ENCODE measurements at places on chromosomes 3 and 15.

DNA sequence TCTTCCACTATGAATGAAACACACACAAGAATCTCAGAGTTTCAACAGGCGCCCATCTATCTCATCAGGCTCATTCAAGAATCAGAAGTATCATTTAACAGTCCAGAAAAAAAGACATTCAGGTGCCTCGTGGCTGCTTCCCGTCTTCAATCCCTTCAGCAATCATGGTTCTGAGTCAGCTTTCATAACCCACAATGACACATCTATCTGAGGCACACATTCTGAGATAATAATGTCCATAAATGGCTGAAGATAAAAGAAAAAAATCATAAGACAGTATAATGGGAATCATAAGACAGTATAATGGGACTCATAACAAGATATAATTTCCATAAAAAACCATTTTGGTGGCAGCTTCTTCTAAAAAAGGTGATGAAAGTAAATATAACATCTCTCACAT is 52.4 kb downstream of the TNIK start:
- DNase-seq: no peak

GRCh38 chr3:124266487-124266886 is 274.6 kb upstream of the ROPN1 start:
- DNase-seq: no peak

DNA sequence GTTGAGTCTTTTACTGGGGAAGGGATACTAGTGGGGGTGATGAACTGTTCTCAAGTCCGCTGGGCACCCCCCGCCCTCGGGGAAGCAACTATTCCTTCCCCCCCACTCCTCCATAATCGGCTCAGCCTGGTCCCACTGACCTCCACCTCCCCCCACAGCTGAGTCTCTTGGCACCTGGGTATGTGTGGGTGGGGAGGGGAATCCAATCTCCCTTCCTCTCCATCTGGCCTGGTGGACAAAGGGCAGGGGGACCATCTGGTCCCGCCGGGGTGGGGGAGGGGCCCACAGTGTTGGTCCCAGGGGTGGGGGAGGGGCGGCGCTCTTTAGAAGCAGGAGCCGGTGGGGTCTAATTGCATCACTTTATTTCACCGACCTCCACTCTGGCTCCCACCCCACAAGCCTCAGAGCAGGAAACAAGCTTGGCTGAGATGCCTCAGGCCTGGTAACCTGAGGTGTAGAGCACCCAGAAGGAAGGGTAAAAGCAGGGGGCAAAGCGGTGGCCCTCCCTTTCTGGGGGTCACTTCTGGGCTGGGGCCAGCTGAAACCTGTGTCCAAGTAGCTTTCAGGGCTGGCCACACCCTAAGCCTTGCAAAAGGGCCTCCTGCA is 1.0 kb upstream of the PCBP4 start:
- no peak for DNase-seq

- no peak for DNase-seq
Observed at GRCh38 chr3:127858521-127858920, 36.2 kb upstream of the MGLL start.

- no peak for DNase-seq
Observed at GRCh38 chr3:50483374-50483773, 20.1 kb downstream of the CACNA2D2 start.

- DNase-seq: no peak
Observed at GRCh38 chr3:11480663-11481298, 162.9 kb downstream of the VGLL4 start.

DNA sequence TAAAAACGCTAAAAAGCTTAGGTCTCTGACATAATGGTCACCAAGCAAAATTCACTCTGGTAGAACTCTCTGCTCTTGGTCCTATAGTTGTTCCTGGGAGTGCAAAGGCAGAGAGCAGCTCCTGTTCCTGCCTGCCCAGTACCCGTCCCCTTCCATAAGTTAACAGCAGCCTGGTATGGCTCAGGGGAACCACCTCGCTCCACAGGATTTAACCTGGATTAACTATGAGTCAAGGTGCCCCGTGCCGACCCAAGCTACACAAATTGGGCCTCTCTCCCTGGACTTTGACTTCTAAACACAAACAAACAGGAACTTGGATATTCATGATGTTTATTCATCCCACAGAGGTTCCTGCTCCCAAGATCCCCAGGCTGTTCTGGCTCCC is 32.1 kb downstream of the SCAP start:
- DNase-seq: no peak

GRCh38 chr15:100112636-100113305 is 229.0 kb downstream of the ADAMTS17 start:
- no peak for DNase-seq

DNA sequence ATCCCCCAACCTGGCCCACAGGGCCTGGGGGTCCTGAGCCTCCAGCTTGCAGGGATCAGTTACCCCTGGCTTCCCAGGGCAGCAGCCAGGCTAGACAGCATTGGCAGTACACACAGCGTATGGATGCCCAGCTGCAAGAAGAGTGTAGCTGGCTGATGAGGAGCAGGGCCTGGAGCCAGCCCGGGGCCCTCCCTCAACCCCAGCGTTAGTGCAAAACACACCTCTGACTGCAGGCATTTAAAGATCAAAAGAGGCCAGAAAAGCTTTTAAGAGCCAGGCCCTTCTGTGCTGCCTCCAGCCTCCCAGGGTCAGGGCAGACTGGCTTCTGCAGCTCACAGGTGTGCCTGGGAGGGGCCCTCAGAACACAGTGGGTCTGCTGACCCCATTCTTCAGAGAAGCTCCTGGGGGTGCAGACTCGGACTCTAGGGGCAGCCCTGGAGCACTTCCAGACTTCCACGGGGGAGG is 110.6 kb downstream of the ETFA start:
- DNase-seq: no peak

- DNase-seq: no peak
Observed at GRCh38 chr3:22040150-22040549, 289.1 kb upstream of the ZNF385D start.

GRCh38 chr15:58228718-58229117 is 90.5 kb downstream of the AQP9 start:
- DNase-seq: no peak

- no peak for DNase-seq
Observed at GRCh38 chr3:157376603-157377300, 59.9 kb upstream of the PTX3 start.

DNA sequence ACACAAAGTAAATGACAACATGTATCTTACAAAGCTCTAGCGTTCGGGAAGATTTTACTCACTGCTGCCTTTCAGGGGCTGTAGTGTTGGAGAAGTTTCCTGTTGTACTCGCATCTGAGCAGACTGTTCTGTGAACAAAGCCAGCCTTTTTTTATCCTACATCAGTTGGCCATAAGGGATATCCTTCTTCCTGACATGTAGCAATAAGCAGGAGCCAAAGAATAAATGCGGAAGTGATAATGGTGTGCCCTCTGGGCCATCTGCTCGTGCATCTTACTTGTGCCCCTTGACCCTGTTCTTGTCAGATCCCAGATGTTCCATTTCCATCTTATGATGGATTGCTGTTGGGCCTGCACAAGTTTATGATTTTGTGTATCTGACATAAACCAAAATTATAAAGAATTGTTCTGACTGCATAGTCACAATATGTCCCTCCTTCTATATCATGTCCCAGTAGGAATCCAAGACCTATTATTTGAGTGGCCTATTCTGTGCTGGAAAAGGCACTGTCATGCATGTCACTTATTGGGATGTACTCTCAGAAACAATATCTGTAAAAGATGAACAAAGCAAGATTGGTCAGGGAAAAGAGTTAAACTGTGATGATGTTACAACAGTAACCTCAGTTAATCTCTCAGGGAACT is 631.3 kb downstream of the NSUN3 start:
- DNase-seq: no peak

DNA sequence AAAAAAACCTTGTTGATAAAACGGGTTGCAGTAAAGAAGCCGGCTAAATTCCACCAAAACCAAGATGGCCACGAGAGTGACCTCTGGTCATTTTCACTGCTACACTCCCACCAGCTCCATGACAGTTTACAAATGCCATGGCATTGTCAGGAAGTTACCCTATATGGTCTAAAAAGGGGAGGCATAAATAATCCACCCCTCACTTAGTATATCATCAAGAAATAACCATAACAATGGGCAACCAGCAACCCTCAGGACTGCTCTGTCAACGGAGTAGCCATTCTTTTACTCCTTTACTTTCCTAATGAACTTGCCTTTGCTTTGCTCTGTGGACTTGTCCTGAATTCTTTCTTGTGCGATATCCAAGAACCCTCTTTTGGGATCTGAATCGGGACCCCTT is 14.4 kb upstream of the CDC25A start:
- no peak for DNase-seq

GRCh38 chr15:99504071-99504822 is 61.5 kb upstream of the MEF2A start:
- no peak for DNase-seq

- DNase-seq: no peak
Observed at GRCh38 chr3:195046441-195046840, 224.5 kb downstream of the XXYLT1 start.

- DNase-seq: no peak
Observed at GRCh38 chr3:70992131-70992530, 591.4 kb downstream of the FOXP1 start.

- DNase-seq: no peak
Observed at GRCh38 chr3:127291611-127292010, 3.8 kb upstream of the PRR20G start.

GRCh38 chr3:22122567-22122966 is 371.6 kb upstream of the ZNF385D start:
- no peak for DNase-seq

DNA sequence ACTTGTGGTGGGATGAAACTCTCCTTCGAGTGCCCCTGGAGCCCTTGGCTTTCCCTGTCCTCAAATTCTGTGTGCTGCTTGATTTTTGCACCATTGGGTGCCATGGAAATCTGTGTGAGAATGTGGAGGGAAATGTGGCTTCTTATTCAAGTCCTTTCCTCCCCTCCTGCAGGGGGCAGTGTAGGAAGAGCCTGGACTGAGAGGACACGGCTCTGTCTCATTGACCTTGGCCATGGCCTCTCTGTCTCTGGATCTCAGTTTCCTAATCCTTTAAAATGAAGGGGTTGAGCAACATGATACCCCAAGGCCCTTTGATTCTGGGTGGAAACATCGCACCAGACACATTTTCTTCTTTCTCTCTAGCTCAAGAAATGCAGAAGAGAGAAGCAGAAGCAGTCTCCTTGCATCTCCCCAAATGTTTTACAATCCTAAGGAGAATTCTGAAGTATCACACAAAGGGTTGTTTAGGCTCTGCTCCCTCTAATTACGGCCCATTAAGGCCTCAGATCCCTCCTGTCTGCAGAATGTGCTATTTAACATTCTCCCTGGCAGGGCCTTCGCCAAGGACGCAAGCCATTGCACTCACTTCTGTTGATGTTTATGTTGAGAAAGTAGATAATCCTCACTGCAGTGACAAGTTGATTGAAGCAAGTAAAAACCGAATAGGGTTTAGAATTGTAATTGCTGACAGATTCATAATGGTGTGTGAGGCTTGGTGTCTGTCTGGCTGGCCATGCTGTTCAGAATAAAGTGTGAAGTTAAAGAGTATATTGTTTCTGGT is 169.1 kb downstream of the TPRG1 start:
- DNase-seq: no peak

DNA sequence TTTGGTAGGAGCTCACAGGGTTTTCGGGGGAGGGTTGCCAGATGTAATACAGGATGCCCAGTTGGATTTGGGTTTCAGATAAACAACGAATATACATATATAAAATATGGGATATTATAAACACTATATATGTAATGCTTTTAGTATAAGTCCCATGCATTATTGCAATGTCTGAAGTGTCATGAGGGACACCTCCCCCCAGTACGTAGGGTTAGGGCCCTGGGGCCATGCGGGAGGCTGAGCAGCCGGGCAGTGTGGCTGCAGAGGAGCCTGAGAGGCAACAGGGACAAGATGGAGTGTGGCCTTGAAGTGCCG is 148.9 kb downstream of the SMAD6 start:
- DNase-seq: no peak

GRCh38 chr3:38811822-38812221 is 4.2 kb downstream of the SCN10A start:
- DNase-seq: no peak

GRCh38 chr15:63480441-63480821 is 24.0 kb upstream of the USP3 start:
- no peak for DNase-seq

GRCh38 chr3:70466096-70466495 is 153.7 kb upstream of the MDFIC2 start:
- no peak for DNase-seq

DNA sequence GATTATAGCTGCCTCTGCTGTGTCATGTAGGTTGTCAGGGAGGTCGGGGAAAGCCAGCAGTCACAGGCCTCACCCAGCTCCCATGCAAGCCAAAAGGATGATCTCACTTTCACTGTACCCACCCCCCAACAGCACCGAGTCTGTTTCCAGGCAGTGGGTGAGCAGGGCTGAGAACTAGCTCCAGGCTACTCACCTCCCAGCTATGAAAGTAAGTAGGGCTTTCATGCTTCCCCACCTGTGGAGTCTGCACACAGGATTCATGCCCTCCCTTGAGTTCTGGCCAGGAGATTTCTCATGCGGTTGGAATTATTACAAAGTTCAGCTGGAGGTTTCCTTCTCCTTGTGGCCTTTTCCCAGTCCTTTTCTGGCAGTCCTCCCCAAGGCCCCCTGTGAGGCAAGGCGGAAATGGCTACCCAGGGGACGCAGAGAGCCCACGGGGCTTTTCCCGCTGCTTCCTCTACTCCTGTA is 356.2 kb downstream of the SV2B start:
- DNase-seq: no peak

- no peak for DNase-seq
Observed at GRCh38 chr3:127960421-127960965, 45.5 kb downstream of the KBTBD12 start.

GRCh38 chr3:1269808-1270207 is 177.0 kb downstream of the CNTN6 start:
- DNase-seq: no peak

GRCh38 chr15:87672309-87673288 is 583.9 kb downstream of the NTRK3 start:
- DNase-seq: no peak

GRCh38 chr3:133991209-133991608 is 38.5 kb downstream of the SLCO2A1 start:
- DNase-seq: no peak

DNA sequence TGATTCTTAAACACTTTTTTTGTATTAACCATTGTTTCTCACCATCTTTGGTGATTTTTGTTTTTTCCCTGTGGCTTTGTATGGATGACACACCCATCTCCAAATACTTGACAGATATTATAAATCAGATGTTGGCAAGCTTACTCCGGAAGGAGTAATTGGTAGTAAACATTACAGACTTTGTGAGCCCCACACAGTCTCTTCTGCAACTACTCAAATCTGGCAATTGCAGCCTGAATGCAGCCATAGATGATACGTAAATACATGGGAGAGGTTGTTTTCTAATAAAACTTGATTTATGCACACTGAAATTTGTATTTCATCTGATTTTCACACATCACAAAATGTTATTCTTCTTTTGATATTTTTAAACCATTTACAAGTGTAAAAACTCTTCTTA is 331.5 kb downstream of the ARPP21 start:
- no peak for DNase-seq

GRCh38 chr15:76566276-76566675 is 229.7 kb downstream of the ISL2 start:
- no peak for DNase-seq

- DNase-seq: peak; percentile 74
Observed at GRCh38 chr3:13879946-13880810, at the start of gene WNT7A. TSS of gene WNT7A (minus strand) at chr3:13880071. CDS start at chr3:13879816, 255 bp downstream.

Data from T-helper 1 cell (primary cell).